ENCODE measurements at places on chromosomes 16 and 17.

DNA sequence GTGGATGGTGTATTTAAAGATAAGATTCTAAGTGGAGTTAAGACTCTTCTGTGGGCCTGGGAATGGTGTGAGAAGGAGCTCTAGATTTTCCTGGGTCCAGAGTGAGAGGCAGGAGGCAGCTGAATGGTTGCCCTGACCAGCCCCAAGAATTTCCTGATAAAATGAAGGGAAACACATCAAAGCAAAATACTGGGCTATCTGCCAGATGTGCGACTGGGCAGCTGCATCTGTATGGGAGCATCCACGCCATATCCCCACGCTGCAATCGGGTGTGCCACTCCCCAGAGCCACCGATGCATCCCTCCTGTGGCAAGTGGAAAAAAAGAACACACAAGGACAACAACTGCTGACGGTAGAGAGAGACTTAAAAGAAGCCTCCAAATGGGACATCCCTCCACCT lies 84.3 kb upstream of the COX10 start:
- no peak for DNase-seq

GRCh38 chr16:2086106-2086742 lies 38.4 kb downstream of the TSC2 start:
- DNase-seq = peak; percentile 58

DNA sequence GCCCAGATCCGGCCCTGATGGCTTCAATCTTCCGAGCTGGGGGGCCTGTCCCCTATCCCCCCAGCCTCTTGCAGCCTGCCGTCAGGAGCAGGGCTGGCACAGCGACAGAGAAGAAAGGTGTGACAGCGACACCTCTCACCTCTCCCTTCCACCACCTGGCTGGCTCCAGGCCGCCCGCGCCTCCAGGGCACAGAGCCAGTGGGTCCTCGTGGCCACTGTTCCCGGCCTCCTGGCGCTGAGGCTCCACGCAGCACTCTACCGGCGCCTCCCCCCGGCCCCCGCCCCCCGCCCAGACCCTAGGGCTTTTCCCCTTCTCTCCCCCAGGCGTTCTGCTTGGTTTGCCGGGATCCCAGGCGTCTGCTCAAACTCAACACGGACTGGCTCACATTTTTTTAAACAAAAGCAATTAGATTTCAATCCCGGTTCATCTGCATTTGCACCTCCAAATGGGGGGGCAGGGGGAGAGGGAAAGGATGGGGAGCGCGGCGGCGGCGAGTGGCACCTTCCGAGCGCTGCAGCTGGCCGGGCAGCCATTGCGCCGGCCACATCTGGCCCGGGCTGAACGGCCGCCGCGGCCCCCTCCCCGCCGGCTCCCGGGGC lies 12.8 kb upstream of the CBX8 start:
- DNase-seq = no peak

GRCh38 chr17:7261379-7262191 lies 693 bp downstream of the CLDN7 start:
- no peak for DNase-seq

GRCh38 chr17:48131216-48131824 lies 23.8 kb downstream of the SNX11 start:
- no peak for DNase-seq

DNA sequence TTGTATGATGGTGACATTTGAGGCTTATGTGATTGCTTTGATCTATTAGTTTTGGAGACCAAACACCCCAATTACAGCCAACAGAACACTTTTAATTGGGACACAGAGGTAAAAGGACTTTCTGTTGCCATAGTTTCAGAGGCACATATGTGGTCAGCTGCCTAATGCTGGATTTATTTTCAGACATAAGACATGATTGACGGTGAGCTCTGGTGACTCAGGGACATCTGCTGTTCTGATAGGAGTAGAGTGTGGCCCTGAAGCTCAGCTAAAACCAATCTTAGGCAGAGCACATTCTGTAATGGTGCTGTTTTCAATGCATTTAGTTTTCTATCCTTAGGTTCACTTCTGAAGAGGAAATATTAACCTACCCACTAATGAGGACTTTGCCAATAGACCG lies 247.1 kb downstream of the UTP18 start:
- DNase-seq = no peak

GRCh38 chr16:2881783-2882649 lies 999 bp upstream of the FLYWCH2 start:
- DNase-seq = no peak

DNA sequence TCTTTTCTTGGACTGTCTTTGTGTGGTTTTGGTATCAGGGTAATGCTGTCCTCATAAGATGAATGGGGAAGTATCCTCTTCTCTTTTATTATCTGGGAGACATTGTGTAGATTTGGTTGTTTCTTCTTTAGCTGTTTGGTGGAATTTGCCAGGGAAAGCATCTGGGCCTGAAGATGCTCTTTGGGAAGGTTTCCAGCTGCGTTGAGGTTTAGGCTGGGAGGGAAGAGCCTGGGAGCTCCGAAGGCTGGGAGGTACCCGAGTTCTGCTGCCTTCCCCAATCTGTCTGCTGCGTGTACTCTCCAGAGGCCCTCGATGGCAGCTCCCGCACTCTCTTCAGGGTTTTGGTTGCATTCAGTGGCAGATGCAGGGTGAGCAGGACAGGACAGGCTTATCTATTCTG lies 25.6 kb upstream of the CRISPLD2 start:
- no peak for DNase-seq

DNA sequence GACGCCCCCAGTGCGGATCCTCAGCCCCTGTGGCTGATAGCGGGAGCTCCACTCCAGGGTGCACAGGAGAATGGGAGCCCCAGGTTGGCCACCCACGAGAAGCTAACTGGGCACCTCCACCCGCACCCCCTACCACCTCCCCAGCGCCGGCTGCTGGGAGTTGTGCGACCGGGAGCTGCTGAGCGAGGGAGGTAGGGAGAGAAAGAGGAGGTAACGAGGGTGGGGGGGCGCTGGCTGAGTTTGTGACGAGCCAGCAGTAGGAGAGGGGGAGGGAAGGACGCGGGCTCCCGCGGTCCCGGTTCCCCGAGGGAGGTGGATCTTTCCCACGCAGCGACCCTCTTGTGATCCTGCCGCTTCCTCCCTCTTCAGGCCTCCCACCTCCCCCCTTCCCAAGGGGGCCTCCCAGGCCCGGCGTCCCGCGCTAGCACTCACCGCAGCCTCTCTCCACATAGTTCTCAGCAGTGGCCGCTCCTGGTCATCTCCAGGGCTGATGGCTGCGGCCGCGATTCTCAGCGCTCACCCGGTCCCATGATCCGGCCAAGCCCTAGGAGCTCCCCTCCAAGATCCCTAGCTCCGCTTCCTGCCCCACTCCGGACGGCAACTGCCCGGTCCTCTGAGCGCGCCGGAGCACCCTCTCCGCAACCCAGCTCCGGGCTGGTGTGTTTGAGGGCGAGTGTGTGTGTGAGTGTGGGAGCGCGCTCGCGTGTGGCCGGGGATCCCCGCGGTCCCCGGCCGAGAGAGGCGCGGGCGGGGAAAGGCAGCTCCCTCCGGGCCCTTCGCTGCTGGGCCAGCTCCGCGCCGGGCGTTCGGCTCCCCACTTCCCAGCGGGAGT lies at the start of gene GRIN2A:
TSS of gene GRIN2A (minus strand) at position 207 of the 832 bp plus-strand sequence. CDS start 2,017 bp downstream, outside the sequence.
- DNase-seq = no peak

- DNase-seq = peak; percentile 12
Observed at GRCh38 chr17:82561429-82562035, 42.0 kb downstream of the FOXK2 start.

GRCh38 chr16:85610059-85610445 lies 3.1 kb upstream of the GSE1 start:
- DNase-seq = no peak

GRCh38 chr16:48029768-48030167 lies 126.0 kb downstream of the ABCC12 start:
- no peak for DNase-seq

DNA sequence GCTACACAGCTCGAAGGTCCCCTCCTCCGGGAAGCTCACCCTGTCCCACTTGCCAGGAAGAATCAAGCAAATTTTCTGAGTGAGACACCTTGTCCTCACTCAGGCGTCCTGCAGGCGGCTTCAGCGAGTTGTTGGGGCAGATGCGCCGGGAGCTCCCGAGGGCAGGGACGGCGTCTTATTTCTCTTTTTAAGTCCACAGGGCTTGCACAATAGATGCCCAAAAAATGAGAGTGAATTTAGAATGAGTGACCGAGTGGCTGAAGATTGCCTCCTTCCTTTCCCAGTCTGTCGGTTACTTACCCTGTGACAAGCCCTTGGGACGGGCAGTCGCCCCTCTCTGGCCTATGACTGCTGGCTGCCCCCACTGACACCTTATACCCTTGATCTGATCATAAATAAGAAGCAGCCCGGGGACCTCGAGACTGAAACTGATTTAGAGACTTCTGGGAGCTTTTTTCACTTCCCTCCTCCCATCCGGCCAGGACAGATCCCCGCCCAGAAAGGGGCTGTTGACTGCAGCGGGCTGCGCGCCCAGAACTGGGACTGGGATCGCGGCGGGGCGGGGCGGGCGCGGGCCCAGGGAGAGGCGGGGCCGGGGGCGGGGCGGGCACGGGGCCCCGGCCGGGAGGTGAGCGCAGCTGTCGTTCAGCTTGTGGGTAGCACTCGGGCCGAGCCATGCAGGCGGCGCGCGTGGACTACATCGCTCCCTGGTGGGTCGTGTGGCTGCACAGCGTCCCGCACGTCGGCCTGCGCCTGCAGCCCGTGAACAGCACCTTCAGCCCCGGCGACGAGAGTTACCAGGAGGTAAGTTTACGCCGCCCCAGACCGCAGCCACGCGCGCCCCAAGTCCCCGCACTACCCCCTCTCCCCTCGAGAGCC lies at the start of gene TTYH2:
TSS of gene TTYH2 (plus strand) at position 659 of the 879 bp plus-strand sequence. CDS start at position 676, 17 bp downstream.
- peak; percentile 84 for DNase-seq

- DNase-seq = no peak
Observed at GRCh38 chr17:36529121-36529520, 5.5 kb downstream of the MYO19 start.

- DNase-seq = peak; percentile 16
Observed at GRCh38 chr17:3534881-3535252, 22.7 kb downstream of the TRPV3 start.

DNA sequence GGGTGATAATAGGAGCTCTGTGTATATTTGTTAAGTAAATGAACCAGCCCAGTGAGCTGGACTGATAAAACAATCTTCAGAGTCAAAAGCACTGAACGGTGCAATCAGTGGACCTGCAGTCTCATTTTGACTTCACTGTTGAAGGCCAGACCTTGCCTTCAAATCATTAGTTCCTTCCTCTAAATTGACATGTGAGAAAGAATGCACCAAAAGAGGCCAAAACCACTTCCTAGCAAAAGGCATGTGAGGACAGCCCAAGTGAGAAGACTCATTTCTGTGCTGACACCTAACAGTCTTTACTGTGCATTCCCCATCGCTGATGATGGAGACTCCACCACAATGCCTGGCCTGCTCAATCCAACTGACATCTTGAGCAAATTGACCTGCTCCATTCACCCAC lies 10.6 kb downstream of the GTF3C1 start:
- no peak for DNase-seq

DNA sequence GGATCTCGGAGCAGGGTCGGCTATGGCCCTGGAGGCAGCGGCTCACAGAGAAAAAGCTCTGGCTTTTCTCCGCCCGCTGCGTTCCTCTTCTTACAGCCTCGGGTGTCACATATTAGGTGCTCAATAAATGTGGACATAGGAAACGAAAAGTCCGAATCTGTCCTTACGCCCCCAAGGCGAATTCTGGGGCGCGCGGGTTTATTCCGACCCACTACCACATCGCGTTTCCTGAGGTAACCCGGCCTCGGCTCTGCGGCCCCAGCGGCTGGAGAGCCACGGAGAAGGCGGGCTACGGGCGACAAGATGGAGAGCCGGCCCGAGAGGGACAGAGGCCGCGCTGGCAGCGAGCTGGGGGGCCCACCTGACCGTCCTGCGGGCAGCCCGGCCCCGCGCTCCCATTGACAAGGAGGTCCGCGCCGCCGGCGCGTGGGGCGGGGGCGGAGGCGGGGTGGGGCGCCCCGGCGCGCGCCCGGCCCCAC lies 573 bp upstream of the GNAO1 start:
- peak; percentile 86 for DNase-seq

GRCh38 chr16:86664522-86665318 lies 86.4 kb downstream of the FOXL1 start:
- no peak for DNase-seq

GRCh38 chr17:53234138-53234537 lies 588.6 kb upstream of the KIF2B start:
- DNase-seq = no peak

DNA sequence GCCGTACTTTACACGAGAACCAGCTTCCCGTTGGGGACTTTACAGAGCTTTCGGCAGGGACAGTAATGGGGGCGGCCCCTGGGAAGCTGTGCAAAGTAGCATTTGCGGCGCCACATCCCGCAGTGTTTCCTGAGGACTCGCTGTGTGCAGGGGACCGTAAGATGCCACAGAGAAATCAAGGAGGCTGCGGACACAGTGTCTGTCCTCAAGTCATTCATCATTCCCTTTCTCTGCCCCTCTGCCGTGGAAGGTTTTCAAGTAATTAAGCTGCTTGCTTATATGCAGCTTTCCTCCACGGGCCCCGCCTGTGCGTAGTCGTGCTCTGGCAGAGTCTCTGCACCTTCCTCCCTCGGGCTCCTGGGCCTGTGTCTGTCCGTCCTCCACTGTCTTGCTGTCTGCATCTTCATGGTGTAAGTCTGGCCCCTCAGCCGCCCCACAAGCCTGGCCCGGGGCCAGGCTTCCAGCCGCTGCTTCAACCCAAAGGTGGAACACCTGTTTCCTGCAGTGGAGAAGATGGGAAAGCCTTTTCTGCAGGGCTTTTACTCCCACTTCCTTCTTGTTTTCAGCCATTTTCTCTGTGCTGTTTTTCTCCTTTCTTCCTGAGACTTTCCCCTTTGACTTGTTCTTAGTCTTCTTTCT lies 216.9 kb upstream of the CHMP6 start:
- DNase-seq = no peak

DNA sequence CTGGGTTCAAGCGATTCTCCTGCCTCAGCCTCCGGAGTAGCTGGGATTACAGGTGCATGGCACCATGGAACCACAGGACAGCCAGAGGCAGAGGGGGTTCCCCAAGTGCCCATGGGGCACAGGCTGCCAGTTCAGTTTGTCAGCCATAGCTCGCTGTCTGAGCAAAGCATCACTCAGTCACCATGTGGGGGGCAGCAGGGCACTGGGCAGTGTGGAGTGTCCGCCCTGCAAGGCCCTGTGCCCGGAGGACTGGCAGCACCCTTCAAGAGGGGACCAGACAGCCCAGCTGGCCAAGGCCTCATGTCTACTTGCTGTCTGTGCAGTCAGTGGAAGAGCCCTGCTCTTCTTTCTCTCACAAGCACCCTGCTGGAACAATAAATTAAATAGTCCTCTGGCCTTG lies 6.4 kb downstream of the ALYREF start:
- DNase-seq = no peak

DNA sequence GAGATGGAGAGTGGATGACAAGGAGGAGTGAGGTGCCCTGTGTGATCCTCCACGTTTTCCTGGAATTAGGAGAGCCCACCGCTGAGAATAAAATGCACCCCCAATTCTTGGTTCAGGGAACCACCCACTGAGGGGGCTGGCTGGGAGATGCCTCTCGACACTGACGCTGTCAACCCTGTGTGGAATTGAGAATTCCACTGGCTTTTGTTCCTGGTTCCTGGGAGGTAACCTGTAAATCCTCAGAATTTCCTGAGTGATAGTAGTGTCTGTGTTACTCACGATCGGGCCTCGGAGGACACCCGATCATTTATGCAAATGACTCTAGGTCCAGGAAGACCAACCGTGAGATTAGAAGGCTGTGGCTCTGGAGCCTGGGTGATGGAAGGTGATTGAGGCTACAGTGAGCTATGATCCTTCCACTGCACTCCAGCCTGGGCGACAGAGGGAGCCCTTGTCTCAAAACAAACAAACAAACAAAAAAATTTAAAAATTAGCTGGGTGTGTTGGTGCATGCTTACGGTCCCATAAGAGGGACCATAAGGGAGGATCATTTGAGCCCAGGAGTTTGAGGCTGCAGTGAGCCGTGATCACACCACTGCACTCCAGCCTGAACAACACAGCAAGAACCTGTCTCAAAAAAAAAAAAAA lies 11.7 kb upstream of the PRPSAP1 start:
- no peak for DNase-seq

Data from substantia nigra (tissue), 51 donors.